ENCODE measurements at places on chromosomes 7 and 10. TPM values are rescaled to one million over a fixed set of nuclear protein-coding genes. Genes with fewer than 3 reads are reported as not detected.

ANTXRL gene
- total RNA-seq: not detected

OR6V1 gene
- not detected for total RNA-seq

C10orf62 gene
- not detected for total RNA-seq

ADCYAP1R1 gene
- total RNA-seq: 34.2 TPM

SOSTDC1 gene
- 30.2 TPM for total RNA-seq

NPFFR1 gene
- 1.2 TPM for total RNA-seq

WNT8B gene
- total RNA-seq: not detected
